ENCODE measurements at places on chromosomes 1 and 21.

DNA sequence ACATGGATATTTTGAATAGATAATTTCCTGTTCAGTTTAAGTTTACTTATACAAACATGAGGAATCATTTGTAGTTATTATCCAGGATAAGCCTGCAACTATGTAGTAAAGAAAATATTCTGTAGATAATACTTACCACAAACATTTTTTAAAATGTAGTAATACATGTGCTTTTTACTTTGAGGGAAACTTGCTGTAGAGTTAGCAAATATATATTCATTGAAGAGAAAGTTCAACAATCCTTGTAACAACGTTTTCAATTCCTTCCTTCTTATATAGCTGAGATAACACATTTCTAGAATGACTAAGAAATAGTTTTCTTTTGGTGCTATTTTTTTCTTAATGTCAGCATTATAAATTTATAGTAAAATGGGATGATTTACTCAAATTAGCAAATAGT lies 664.6 kb upstream of the ADAMTS5 start:
- DNase-seq, result no peak

GRCh38 chr1:15095496-15095875 lies 58.1 kb upstream of the TMEM51 start:
- DNase-seq, result no peak

DNA sequence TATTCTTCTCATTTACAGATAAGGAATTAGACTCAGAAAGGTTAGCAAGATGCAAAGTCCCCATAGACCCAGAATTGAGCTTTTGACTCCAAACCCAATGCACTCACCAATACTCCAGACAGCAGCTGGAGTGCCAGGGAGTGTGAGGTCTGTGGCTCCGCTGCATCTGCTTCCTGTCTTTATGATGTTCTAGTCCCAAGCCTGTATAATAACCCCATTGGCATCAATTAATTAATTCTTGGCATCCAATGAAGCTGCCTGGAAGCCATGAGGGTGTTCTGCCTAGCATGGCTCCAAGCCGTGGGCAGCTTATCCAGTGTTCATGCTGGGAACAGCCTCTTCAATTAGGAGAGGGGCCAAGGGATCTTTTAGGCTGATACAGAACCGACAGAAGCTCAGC lies 188.7 kb downstream of the GIPC2 start:
- DNase-seq, result no peak

DNA sequence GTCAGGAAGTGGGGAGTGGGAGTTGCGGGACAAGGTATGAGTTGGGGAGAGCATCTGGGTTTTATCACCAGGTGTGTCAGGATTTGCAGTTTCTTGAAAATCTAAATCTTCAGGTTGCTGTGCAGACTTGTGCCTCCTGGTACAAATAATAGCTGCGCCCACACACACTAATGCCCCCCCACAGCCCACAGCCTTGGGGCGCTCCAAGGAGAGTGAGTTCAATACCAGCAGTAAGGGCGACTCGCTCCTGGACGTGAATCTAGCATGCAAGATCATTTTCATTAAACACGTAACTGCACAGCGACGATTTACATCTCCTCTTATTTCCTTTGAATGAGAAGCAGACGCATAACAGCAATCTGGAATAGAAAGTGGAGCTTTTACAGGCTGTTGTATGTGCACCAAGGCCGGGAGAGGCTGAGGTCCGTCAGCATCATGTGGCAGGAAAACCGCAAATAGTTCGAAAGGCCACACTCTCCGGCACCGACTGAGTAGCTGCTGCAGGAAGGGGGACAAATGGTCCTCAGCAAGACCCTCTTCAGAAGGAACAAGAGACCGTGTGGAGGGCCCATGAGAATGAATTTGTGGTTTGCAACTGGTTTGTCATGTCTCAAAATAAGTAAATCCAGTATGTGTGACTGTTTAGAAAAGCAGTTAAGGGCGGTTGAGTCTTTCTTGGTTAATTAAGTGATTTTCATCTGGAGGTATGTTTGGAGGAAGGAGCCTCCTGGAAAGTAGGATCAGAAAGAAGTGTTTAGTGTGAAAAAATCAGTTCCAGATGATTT lies 439.5 kb downstream of the SMYD3 start:
- DNase-seq, result no peak

DNA sequence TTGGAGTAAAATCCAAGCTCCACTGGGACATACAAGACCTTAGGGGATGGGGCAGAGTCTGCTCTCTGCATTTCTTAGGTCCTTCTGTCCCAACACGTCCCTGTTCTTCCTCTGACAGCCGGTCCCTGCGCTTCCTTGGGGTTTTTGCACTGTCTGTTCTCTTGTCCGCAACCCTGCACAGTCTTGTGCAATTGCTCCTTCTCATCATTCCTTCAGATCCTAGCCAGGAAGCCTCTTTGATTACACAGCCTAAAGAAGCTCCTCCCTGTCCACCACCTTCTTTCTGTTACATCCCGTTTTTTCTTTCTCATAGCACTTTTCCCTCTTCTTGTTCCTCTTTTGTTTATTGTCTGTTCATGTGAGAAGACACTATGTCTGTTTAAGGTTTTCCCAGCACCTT lies 19.9 kb downstream of the ACOT11 start:
- DNase-seq, result no peak

- peak; percentile 52 for DNase-seq
Observed at GRCh38 chr1:229342656-229343569, at the start of gene CCSAP. CCSAP (minus strand) TSS chr1:229343047; CDS start chr1:229342465, 582 bp downstream.

GRCh38 chr1:113072141-113072756 lies 749 bp upstream of the LRIG2 start:
- DNase-seq, result no peak

GRCh38 chr1:23384312-23385058 lies 14.8 kb upstream of the ZNF436 start:
- DNase-seq, result no peak

- DNase-seq, result no peak
Observed at GRCh38 chr1:185560760-185561159, 173.4 kb upstream of the HMCN1 start.

DNA sequence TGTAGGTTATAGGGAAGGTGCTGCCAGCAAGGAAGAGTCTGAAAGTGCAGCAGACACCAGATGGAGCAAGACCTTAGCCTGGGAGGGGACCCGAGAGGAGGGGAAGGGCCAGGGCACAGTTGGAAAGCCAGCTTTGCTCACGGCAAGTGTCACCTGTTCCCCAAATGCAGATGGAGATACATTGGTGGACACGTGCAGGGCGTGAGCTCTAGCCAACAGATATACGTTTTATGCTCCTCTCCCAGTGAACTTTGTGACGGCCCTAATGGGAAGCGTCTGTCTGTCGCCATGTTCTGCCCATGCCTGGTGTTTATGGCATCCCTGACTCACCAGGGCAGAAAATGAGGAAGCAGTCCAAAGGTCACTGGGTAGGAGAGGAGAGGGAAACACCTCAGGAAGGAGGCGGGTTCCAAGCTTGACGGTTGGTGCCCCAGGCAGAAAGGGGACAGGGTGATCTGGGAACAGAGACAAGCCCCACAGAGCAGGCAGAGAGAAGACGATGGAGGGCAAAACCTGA lies 7.6 kb downstream of the GPA33 start:
- no peak for DNase-seq

DNA sequence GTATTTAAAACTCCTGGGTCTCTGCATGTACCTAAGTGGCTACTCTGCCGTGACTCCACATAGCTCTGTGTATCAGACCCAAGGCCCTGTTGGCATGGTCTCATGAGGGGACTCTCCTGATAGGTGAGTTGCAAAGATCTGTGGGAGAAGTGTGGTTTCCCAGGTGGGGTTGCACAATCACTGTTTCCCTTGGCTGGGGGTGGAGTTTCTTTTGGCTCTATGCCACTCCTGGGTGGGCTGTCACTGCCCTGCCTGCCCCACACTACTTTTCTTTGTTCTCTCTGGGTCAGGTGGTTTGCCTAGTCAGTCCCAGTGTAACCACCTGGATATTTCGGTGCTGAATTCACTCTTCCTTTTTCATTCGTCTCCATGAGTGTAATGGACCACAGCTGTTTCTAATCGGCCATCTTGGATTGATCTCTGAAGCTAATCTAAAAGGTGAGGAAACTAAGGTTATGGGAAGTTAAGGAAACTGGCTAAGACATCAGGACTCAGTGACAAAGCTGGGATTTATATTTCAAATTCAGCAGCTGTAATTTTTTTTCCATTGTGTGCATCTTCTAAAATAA lies 97.1 kb upstream of the CACYBP start:
- no peak for DNase-seq

GRCh38 chr1:66402194-66402593 lies 131.8 kb upstream of the SGIP1 start:
- DNase-seq, result no peak

- no peak for DNase-seq
Observed at GRCh38 chr1:179107706-179108629, 26.1 kb downstream of the TOR3A start.

DNA sequence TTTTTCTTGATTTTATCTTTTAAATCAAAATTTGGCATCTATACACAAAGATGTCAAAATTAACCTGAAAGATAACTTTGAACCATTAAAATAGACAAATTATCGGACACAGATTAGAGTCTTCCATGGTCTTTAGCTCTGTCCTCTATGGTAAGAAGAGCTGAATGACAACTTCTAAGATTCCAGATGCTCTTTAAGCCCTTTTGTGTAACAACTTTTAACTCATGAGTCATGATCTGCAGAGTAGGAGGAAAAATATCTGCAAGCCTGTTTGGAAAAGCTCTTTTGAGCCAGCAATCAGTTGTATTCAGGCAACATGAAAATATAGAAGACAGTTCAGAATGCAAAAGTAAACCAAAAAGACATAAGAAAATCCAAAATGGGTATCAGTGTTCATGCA lies 37.8 kb downstream of the TTC13 start:
- DNase-seq, result no peak

DNA sequence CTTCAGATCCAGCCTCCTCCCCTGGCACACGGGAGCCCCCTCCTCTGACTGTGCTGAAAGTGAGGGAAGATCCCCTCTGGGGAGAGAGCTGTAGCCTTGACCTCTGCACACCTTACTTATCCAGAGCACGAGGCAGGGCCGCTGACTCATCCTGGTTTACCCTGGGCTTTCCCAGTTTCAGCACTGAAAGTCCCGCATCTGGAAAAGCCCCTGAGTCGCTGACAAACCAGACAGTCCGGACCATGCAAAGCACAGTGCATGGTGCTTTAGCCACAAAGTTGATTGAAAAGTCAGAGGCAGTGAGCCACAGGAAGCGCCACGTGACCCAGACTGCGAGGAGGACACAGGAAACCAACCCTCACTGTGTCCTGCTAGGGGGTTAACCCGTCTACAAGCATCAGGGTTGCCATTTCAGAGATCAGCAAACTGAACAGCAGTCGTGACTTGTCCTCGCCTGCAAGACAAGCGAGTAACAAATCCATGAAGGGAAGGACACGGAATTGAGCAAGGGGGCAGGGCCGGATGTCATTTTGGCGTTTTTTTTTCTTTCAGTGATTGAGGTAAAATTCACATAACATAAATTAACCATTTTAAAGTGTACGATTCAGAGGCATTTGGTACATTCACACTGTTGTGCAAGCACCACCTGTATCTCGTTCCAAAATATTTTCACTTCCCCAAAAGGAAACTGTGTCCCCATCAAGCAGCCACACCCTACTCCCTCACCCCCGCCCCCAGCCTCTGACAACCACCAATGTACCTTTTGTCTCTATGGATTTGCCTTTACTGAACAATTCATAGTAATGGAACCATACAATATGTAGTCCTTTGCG lies 19.9 kb upstream of the IFNGR2 start:
- peak; percentile 68 for DNase-seq

DNA sequence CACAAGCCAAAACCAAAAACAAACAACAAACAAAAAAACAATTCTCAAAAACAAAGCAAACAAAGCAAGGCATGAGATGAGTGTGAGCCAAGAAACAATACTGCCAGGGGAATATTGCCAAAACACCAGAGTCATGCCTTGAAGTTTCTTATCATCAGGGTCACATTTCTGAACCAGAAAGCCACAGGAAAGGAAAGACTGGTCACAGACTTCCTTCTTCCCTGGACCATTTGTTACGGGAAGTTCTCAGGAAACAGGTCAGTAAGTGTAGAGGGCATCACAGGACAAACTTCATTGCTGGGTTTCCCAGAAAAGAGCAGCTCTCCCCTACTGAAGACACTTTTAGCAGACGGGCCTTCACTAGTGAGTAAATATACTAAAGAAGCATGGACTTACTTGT lies 191.2 kb downstream of the GABPA start:
- no peak for DNase-seq

DNA sequence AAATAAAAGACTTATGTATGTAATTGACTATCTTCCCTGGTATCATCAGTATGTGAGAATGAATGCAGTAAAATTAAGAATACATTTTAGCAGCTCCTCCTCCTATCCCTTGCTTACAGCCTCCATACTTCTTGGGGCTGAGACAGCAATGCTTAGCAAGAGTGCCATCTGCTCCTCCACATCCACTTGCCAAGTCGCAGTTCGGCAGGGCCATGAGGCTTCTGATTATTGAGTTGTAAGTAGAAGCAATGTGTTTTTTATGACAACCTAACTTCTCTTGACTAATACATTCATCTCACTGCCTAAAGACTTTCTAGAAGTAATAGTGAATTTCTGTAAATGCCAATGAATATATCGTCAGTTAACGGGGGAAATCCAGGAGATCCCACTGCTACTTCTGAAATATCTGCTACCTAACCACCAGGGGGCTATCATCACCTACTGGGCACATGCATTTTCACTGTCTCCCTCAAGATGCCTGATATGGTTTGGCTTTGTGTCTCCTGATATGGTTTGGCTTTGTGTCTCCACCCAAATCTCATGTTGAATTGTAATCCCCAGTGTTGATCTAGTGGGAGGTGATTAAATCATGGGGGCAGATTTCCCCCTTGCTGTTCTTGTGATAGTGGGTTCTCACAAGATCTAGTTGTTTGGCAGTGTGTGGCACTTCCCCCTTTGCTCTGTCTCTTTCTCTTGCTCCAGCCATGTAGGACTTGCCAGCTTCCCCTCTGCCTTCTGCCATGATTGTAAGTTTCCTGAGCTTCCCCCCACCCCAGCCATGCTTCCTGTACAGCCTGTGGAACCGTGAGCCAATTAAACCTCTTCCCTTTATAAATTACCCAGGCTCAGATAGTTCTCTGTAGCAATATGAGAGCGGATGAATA lies 59.6 kb downstream of the EXTL2 start:
- no peak for DNase-seq

GRCh38 chr1:203244776-203245175 lies 15.3 kb upstream of the CHIT1 start:
- DNase-seq, result no peak

GRCh38 chr1:172936088-172936645 lies 114.6 kb downstream of the TNFSF18 start:
- no peak for DNase-seq

- no peak for DNase-seq
Observed at GRCh38 chr1:227424953-227425352, 106.7 kb upstream of the CDC42BPA start.

GRCh38 chr1:64933296-64934070 lies 32.9 kb downstream of the JAK1 start:
- no peak for DNase-seq

DNA sequence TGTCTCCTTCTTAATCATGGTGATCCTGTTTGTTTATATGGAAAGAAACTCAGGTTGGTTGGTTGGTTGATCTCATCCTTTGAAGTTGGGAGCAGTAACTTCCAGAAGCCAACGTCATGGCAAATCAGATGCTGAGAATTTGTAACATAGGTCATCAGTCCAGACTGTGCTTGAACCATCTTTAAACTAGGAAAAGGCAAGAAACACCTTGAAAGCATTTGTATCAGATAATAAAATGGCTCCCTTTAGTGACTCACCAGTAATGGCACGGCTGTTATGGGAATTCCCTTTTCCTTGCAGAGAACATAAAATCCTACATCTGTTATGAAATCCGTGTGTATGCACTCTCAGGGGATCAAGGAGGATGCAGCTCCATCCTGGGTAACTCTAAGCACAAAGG lies 58.1 kb downstream of the SERBP1 start:
- DNase-seq, result no peak

Measured in stimulated activated CD4-positive, alpha-beta T cell treated with anti-CD3 and anti-CD28 coated beads, Interleukin-2, amount 100 ng/mL, for 24 hours (primary cell).